Neural crest cell (in vitro differentiated cells): ENCODE measurements at places on chromosomes 7 and 10. TPM values are rescaled to one million over a fixed set of nuclear protein-coding genes. Genes with fewer than 3 reads are reported as not detected.

The VENTX gene
- total RNA-seq, result not detected in 2 replicates

The DRGX gene
- 0.18 and 0.19 TPM in 2 replicates for total RNA-seq

The LRGUK gene
- 1.0 and 1.1 TPM in 2 replicates for total RNA-seq

The CCDC172 gene
- not detected in 2 replicates for total RNA-seq

The TCERG1L gene
- total RNA-seq, result 0.71 and 0.96 TPM in 2 replicates

The ANKRD1 gene
- not detected in 2 replicates for total RNA-seq

The MEOX2 gene
- total RNA-seq, result 1.3 and 1.4 TPM in 2 replicates

The VWDE gene
- total RNA-seq, result not detected in 2 replicates

The UCN3 gene
- not detected in 2 replicates for total RNA-seq

The HOXA6 gene
- 1.6 and 2.0 TPM in 2 replicates for total RNA-seq

DNA sequence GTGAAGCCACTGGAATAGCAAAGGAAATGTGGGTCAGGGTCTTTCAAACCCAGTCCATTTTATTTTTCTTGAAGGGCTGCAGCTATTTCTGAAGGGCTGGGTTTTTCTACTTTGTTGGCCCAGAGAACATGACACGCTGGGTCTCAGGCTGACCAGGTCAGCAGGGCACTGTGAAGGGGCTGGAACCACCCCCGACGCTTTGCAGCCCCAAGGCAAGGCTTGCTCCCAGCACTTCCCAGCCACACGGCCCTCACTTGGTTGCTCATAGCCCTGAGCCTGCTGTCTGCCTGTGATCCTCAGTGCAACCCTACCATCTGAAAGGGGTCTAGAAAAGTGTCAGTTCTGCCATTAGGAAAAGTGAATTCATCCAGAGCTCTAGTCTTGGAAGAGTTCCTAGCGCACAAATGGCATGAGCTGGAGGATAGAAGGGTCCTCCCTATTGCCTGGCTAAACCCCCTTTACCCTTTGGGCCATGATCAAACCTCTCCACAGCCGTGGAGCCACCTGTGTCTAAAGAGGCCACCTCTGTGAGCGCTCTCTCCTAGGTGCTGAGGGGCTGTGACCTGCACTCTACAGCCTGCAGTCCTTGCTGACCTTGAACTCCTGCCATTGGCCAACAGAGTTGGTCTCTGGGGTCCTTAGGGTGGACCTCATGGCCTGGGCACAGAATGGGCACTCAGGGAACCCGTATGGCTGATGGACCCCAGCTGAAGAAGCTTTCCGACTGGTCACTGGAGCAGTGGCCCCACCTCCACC, 132.0 kb downstream of the RGS10 start:
- DNase-seq, result no peak
- no peaks in the 10 kb centered on the region for H3K36me3 ChIP-seq
- H3K4me1 ChIP-seq, result peaks cover 73% of the 10 kb centered on the region
- H3K4me3 ChIP-seq, result peak overlapping the region; percentile 63
- H3K27ac ChIP-seq, result peak overlapping the region; percentile 89
- H3K27me3 ChIP-seq, result no peaks in the 10 kb centered on the region

DNA sequence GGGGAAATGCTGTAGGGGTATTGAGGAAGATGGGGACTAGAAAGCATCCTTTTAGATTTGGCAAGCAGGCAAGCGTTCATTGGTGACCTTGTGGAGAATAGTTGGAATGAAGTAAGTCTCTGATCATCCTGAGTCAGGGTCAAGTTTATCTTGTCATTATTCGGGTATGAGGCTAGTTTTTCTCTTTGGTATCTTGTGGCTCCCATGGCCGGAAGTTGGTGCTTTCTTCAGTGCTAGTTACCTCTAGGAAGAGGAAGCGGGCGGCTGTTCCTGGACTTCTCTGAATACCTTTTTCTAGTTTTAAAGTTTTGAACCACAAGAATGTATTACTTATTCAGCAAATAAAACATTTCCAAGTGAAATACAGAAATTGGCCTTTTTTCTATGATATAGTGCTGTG, 9.2 kb downstream of the CREM start:
- H3K4me1 ChIP-seq, result peaks cover 7% of the 10 kb centered on the region
- no peak overlapping the region for H3K4me3 ChIP-seq
- H3K27ac ChIP-seq, result no peak overlapping the region
- H3K36me3 ChIP-seq, result no peaks in the 10 kb centered on the region
- no peaks in the 10 kb centered on the region for H3K27me3 ChIP-seq

GRCh38 chr10:95116869-95117269, 47.6 kb upstream of the CYP2C8 start:
- peaks cover 2% of the 10 kb centered on the region for H3K27me3 ChIP-seq
- no peak overlapping the region for H3K4me3 ChIP-seq
- DNase-seq, result no peak
- peaks cover 26% of the 10 kb centered on the region for H3K36me3 ChIP-seq
- no peaks in the 10 kb centered on the region for H3K4me1 ChIP-seq

- H3K36me3 ChIP-seq, result no peaks in the 10 kb centered on the region
- no peaks in the 10 kb centered on the region for H3K27me3 ChIP-seq
- peaks cover 5% of the 10 kb centered on the region for H3K4me1 ChIP-seq
- H3K27ac ChIP-seq, result no peak overlapping the region
- no peak overlapping the region for H3K4me3 ChIP-seq
These were observed 44.3 kb upstream of the ECHDC3 start for GRCh38 chr10:11697718-11698527.

DNA sequence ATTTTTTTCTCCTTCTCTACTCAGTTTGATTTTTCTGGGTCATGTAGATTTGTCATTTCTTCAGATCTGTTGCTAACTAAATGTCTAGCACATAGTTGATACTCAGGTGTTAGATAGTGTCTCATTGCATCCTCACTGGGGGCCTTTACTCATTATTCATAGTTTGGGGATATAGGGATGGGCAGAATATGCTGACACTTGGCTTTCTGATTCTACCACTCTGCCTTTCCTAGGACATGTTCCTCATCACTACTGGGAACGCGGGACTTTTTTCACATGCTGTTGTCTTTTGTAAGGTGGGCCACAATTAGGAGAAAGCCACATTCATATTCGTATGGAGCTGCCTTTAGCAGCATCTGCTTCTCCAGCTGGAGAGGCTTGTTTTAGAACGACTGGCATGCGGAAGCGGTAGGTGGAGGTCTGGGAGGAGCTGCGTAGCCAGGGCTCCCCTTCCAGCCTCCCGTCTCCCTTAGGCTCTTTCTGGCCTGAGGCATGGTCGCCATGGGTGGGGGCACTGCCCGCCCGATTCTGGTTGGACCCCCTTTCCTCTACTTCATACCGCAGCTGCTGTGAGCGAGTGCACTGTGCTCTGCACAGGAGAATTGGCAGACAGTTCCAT, 78.8 kb downstream of the SND1 start:
- no peak for DNase-seq
- H3K4me3 ChIP-seq, result no peak overlapping the region
- peak overlapping the region; percentile 0 for H3K27ac ChIP-seq
- H3K27me3 ChIP-seq, result no peaks in the 10 kb centered on the region

GRCh38 chr7:17912536-17913235, 27.6 kb downstream of the SNX13 start:
- H3K27ac ChIP-seq, result no peak overlapping the region
- H3K4me3 ChIP-seq, result no peak overlapping the region
- H3K27me3 ChIP-seq, result no peaks in the 10 kb centered on the region
- DNase-seq, result no peak
- peaks cover 21% of the 10 kb centered on the region for H3K4me1 ChIP-seq
- peaks cover 15% of the 10 kb centered on the region for H3K36me3 ChIP-seq

DNA sequence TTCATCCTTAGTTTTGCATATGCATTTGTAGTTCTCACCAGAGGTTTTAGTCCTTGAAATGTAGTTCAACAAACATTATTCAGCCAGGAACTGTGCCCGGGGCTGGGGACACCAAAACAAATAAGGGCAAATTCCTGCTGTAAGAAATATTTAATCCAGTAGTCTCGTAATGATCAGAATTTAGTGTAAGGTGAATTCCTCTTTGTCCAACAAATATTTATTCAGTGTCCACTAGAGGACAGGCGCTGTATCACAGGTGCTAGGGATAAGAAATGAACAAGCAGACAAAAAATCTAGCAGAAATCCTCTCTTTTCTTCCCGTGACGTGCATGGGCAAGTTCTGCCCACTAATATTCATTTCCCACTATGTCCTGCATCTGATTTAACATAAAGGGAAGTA, 17.6 kb downstream of the LGI1 start:
- no peaks in the 10 kb centered on the region for H3K27me3 ChIP-seq
- H3K36me3 ChIP-seq, result peaks cover 8% of the 10 kb centered on the region
- peaks cover 27% of the 10 kb centered on the region for H3K4me1 ChIP-seq
- no peak overlapping the region for H3K27ac ChIP-seq
- H3K4me3 ChIP-seq, result no peak overlapping the region

GRCh38 chr10:120076996-120077706, 184.6 kb downstream of the SEC23IP start:
- H3K36me3 ChIP-seq, result no peaks in the 10 kb centered on the region
- no peak overlapping the region for H3K4me3 ChIP-seq
- H3K4me1 ChIP-seq, result peaks cover 7% of the 10 kb centered on the region
- peaks cover 52% of the 10 kb centered on the region for H3K27me3 ChIP-seq
- H3K27ac ChIP-seq, result no peak overlapping the region

DNA sequence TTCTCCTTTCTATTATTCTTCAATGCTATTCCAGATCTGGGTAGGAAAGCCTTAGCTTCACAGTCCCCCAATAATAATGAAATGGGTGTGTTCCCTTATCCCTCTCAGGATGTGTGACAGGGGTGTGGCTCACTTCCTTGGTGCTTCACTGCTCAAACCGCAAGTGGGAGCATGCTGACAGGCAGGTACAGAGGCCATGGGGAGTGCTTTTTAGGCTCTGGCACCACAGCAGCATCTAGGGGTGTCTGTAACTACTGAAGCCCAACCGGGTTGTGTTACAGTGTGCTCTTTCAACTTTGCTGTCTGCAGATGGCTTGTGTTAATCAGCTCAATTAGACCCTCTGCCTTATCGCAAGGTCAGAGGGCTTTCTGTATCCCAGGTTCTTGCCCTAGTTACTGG, 79.4 kb upstream of the CYP2C9 start:
- no peaks in the 10 kb centered on the region for H3K36me3 ChIP-seq
- no peak for DNase-seq
- no peaks in the 10 kb centered on the region for H3K4me1 ChIP-seq
- H3K27ac ChIP-seq, result no peak overlapping the region

- peaks cover 55% of the 10 kb centered on the region for H3K4me1 ChIP-seq
- H3K27me3 ChIP-seq, result no peaks in the 10 kb centered on the region
- peak; percentile 43 for DNase-seq
- H3K4me3 ChIP-seq, result peak within 1 kb of the TSS; percentile 94
- peaks cover 25% of the 10 kb centered on the region for H3K36me3 ChIP-seq
These were observed at the start of gene PTN for GRCh38 chr7:137343281-137343841. PTN (minus strand) TSS chr7:137343733; CDS start chr7:137254973, 88,760 bp downstream.

GRCh38 chr10:64408391-64409183, 887.4 kb downstream of the REEP3 start:
- no peak overlapping the region for H3K4me3 ChIP-seq
- H3K36me3 ChIP-seq, result no peaks in the 10 kb centered on the region
- no peaks in the 10 kb centered on the region for H3K27me3 ChIP-seq
- no peak overlapping the region for H3K27ac ChIP-seq

- H3K36me3 ChIP-seq, result no peaks in the 10 kb centered on the region
- peak overlapping the region; percentile 73 for H3K4me3 ChIP-seq
- H3K27me3 ChIP-seq, result peaks cover 82% of the 10 kb centered on the region
- H3K27ac ChIP-seq, result no peak overlapping the region
These were observed 3.8 kb downstream of the KAZALD1 start for GRCh38 chr10:101065481-101066145.

DNA sequence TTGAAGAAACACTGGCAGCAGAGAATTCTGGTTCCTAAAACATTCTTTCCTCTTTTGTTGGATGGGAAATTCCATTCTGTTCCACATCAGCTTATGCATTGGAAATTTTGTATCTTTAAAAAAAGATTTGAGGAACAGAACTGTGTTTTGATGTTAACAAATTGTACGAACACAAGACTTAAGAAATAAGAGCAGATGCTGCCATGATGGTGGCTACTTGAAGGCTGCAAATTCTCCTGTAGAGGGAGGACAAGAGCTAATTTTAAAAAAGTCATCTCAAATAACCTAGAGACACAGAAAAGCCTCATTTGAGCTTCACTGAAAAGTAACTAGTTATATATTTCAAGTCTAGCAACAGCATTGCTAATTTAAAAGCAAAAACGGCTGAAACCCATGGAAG, 29.8 kb downstream of the NDUFB2 start:
- H3K4me1 ChIP-seq, result peaks cover 18% of the 10 kb centered on the region
- no peak overlapping the region for H3K4me3 ChIP-seq
- H3K27me3 ChIP-seq, result no peaks in the 10 kb centered on the region

DNA sequence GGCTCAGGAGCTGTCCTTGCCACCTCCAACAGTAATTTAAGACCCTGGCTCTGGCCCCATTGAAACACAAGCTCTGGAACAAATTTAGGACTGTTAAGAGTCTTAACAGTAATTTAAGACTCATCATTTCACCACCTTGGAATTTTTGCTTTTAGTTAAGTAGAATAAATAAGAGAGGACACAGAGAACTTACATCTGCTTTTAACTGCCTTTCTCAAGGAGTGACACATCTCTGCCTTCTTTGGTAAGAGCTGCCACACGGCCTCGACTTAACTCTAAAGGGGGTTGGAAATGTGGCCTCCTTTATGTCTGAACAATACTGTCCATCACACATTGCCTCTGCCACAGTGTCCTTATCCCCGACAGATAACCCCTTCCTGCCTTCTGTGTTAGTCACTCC, 77.9 kb downstream of the HERPUD2 start:
- peaks cover 8% of the 10 kb centered on the region for H3K4me1 ChIP-seq
- no peak for DNase-seq
- H3K27me3 ChIP-seq, result no peaks in the 10 kb centered on the region

GRCh38 chr7:133381965-133382364, 129.1 kb downstream of the EXOC4 start:
- H3K27ac ChIP-seq, result no peak overlapping the region
- DNase-seq, result no peak
- peaks cover 7% of the 10 kb centered on the region for H3K4me1 ChIP-seq
- no peak overlapping the region for H3K4me3 ChIP-seq
- H3K27me3 ChIP-seq, result no peaks in the 10 kb centered on the region

DNA sequence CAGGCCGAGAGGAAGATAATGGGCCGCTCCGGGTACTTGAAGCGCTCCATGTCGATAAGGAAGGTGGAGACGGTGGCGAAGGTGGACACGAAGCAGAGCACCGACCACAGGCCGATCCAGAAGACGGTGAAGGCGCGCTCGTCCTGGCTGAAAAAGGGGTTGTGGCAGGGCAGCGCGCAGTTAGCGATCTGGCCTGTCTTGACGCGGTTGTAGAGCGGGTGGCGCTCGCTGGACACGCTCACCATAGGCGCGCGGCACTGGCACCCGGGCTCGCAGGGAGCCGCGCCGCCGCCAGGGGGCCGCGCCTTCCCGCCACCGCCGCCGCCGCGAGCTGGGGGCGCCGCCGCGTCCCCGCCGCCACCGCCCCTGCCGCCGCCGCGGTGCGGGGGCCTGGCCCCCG, 1.6 kb downstream of the FZD8 start:
- H3K4me3 ChIP-seq, result peak overlapping the region; percentile 91
- H3K27ac ChIP-seq, result no peak overlapping the region
- H3K4me1 ChIP-seq, result peaks cover 41% of the 10 kb centered on the region
- no peaks in the 10 kb centered on the region for H3K36me3 ChIP-seq
- DNase-seq, result peak; percentile 61
- H3K27me3 ChIP-seq, result peaks cover 83% of the 10 kb centered on the region

GRCh38 chr10:30438021-30438850, 4.3 kb downstream of the MAP3K8 start:
- no peaks in the 10 kb centered on the region for H3K36me3 ChIP-seq
- H3K27ac ChIP-seq, result no peak overlapping the region
- peaks cover 37% of the 10 kb centered on the region for H3K4me1 ChIP-seq
- peaks cover 24% of the 10 kb centered on the region for H3K27me3 ChIP-seq
- no peak for DNase-seq
- H3K4me3 ChIP-seq, result peak overlapping the region; percentile 10
